ENCODE measurements at places on chromosomes 6 and 20. TPM values are rescaled to one million over a fixed set of nuclear protein-coding genes. Genes with fewer than 3 reads are reported as not detected.

DNA sequence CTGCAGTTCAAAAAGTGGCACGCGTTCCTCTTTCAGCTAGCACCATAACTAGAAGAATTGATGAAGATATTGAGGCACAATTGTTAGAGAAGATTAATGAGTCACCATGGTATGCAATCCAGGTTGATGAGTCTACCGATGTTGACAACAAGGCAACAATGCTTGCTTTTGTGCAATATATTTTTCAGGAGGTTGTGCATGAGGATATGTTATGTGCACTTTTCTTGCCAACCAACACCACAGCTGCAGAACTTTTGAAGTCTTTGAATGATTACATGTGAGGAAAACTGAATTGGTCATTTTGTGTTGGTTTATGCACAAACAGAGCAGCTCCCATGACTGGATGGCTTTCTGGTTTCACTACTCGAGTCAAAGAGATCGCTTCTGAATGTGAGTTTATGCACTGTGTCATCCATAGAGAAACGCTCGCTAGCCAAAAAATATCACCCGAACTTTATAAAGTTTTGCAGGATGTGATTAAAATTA is 129.3 kb upstream of the SLC24A3 start:
- DNase-seq, result no peak

GINS1 gene
- 30.6 TPM for polyA plus RNA-seq

TENT5A gene
- 4.5 TPM for polyA plus RNA-seq

PLG gene
- 8.7 TPM for polyA plus RNA-seq

PAX1 gene
- polyA plus RNA-seq, result not detected

NEDD9 gene
- 67.0 TPM for polyA plus RNA-seq

SSTR4 gene
- not detected for polyA plus RNA-seq

WFDC2 gene
- 164 TPM for polyA plus RNA-seq

- no peak for DNase-seq
Observed at GRCh38 chr6:79564636-79565035, 27.4 kb upstream of the LCA5 start.

OR2H2 gene
- 0.20 TPM for polyA plus RNA-seq

- DNase-seq, result no peak
Observed at GRCh38 chr20:63567136-63567385, 7.0 kb downstream of the HELZ2 start.

MAFB gene
- polyA plus RNA-seq, result 97.5 TPM

DNA sequence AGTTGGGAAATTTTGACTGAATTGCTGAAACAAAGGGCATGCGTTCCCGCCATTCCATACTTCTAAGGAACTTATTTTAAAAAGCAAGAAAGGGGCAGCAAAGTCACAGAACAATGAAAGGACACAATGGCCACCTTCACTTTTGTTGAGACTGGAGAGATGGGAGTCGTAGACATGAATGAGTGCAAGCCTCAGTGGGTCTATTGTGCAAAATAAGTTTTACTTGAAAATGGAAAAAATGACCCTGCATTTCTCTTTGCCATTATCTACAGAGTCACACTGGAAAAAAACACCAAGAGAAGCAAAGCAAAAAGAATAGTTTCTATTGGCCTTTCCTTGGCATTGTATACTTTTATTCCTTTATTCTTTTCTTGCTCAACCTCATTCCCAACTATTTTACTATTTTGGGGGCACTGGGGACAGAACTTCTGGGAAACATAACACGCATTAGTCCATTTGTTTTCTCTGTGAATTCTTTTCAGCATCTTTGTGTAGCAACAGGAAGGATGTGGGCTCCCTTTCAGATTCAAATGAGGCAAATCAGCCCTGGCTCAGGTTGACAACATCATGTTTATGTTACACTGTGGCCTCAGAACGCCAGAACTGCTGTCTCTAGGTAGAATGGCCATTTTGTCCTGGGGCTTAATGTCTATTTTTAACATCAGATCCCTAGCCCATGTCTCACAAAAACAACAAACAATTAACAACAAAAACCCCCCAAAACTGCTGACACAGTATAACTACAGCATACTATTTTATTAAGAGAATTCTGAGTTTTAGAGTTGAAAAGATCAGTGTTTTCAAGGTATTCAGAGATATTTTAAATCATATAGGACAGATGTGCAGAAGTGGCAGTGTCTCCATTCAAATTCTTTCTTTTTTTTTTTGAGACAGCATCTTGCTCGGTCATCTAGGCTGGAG is 122.2 kb downstream of the FYN start:
- no peak for DNase-seq

DNA sequence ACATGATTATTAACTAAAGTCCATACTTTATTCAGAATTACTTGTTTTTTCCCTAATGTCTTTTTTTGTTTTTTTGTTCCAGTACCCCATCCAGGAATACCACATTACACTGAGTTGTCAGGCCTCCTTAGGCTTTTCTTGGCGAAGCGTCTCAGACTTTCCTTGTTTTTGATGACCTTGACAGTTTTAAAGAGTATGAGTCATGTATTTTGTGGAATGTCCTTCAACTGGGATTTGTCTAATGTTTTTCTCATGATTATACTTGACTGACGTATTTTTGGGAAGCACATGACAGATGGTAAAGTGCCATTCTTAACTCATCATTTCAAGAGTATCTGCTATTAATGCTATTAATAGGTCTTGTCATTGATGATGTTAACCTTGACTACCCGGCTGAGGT is 23.6 kb downstream of the ENPP1 start:
- no peak for DNase-seq

- DNase-seq, result no peak
Observed at GRCh38 chr6:125157280-125157679, 3.7 kb downstream of the TPD52L1 start.

HTR1B gene
- 0.38 TPM for polyA plus RNA-seq

XKR7 gene
- polyA plus RNA-seq, result 0.35 TPM

DNA sequence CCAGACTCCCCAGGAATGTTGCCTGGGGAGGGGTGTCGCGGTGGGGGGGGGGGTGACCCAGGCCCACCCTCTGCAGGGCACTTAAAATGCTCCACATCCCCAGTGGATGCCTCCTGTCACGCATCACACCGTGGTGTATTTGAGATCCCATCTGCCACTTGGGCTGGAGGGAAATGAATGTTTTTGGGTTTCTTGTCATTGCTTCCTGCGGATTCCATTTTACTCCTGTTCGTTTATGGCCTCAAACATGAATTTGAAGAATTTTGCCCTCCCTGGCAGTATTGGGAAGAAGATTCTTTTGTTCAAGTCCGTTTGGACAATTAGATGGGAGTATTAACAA is 544 bp upstream of the KHDC1 start:
- no peak for DNase-seq

IL20RA gene
- polyA plus RNA-seq, result 2.1 TPM

GRCh38 chr20:47876311-47877088 is 91.2 kb upstream of the SULF2 start:
- peak; percentile 38 for DNase-seq

CLIC5 gene
- polyA plus RNA-seq, result 209 TPM

DNA sequence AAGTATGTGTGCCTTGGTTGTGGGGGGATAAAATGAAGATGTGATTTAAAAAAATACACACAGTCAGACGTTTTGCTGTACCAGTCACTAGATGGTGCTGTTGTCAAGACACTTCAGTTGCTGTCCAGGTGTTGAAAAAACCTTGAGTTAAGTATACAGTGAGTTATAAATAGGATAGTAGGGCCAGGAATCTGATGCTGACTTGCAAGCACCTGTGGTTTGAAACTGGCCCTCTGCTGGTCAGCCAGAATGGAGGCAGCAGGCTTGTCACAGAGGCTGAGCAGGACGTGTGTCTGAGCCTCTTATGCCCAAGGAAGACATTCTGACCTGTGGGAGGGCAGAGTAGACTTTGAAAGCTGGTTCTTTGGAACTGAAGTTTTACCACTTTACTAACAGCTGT is 27.8 kb downstream of the RNF8 start:
- peak; percentile 46 for DNase-seq

- DNase-seq, result no peak
Observed at GRCh38 chr20:40741507-40742106, 52.6 kb upstream of the MAFB start.

DNA sequence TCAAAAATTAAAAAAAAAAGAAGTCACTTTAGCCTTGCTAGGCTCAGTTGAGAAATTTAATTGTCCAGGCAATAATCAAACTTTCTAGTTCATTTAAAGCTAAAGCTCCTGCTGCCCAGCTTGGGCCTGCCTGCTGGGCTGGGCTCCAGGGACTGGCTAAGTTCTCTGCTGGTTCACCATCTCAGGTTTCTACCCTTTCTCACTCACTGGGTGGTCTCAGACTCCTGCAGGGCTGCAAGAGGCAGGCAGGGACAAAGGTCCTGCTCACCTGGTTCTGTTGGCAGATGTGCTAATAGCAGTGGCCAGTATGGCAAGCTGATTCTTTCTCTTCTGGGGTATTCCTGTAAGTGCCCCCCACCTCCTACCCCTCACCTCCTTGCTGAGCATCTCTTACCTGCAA is 21.2 kb upstream of the RTF2 start:
- DNase-seq, result no peak
